ENCODE measurements at places on chromosomes 13 and 19.
A peak's percentile ranks its signal among the peaks of the same experiment; 100 is the strongest.

DNA sequence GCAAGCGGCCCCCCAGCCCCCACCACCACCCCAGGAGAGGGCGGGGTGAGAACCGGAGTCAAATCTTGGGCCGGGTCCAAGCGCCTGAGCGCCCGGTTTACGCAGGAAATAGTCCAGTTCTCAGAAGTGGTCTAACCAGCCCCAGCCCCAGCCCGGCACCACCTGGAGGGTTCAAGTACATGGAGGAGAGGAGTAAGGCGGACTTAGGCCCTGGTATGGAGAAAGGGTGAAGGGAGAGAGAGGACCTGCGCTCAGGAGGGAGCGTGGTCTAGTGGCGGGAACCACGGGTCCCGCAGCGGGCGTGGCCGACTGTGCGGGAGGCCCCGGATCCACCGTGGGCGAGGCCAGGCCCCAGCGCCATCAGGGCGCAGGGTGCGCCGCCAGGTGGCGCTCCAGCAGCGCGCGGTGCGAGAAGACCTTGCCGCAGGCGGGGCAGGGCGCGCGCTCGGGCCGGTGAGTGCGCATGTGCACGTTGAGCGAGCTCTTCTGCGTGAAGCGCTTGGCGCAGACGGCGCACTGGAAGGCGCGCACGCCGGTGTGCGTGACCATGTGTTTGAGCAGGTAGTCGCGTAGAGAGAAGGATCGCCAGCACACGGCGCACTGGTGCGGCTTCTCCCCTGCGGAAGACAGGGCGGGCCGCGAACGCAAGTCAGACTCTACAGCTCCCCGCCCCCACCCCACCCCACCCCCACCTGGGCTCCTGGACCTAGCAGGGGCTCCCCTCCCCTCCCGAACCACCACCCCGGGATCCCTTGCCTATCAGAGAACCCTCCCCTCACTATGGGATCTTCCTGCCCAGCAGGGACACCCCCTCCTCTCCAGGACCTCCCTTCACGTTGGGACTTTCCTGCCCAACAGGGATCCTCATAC, 2.1 kb upstream of the SLC27A5 start:
- DNase-seq, result peak; percentile 26

DNA sequence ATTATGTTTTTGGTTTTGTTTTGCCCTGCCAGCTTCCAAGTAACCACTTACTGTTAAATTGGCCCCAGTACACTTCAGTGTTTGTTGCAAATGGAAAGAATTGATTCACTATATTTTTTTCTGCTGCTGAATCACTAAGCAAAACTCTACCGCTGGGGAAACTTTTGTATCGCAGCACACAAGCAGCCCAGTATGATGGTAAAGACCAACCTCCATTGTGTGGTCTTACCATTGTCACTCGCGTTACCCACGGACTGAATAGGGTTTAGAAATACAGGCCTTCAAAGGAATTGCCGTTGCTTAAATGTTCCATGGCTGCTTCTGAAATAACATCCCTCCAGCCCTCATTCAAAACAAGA, 7.9 kb downstream of the SPATA13 start:
- no peak for DNase-seq

- no peak for DNase-seq
Observed at GRCh38 chr19:8257052-8257443, 47.9 kb downstream of the CERS4 start.

GRCh38 chr13:22592515-22592914, 588.3 kb upstream of the SGCG start:
- DNase-seq, result no peak

- DNase-seq, result no peak
Observed at GRCh38 chr19:15992014-15992413, 43.2 kb downstream of the OR10H4 start.

DNA sequence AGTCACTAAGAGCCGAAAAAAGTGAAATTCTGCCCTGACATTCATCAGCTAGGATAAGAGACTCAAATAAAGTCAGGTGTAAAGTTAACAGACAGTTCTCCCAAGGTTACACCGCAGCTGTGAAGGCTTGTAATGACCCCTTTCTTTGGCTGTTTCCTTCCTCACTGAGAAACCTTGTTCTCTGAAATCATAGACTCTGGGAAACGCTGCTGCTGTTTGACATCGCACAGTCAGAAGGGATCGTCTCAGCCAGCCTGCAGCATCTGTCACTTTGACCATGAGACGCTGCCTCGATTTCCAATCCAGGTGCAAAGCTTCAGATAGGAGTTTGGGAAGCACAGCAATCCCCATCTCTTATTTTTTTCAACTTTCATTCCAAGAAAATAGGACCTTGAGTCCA, 678 bp downstream of the BCAT2 start:
- no peak for DNase-seq

GRCh38 chr13:103168901-103169508, 102.8 kb upstream of the SLC10A2 start:
- DNase-seq, result no peak

DNA sequence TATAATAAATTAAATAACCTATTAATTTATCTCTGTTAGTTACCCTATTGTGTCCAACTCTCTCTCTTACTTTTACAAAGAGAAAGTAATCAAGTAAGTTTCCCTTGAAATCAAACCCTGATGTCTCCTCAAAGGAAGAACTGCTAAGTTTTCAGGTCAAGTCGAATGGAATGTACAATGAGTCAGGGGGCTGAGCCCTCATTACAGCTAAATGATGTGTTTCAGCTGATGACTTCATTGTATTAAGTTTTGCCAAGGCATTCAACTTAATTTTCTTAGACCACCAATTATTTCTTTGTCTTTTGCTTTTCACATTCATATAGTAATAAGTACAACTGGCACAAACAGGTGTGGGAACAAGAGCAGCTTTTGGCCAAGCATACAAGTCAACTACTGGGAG, 54.7 kb upstream of the DCT start:
- DNase-seq, result no peak

- DNase-seq, result peak; percentile 41
Observed at GRCh38 chr13:74132776-74133656, 1.2 kb downstream of the KLF12 start.

GRCh38 chr13:44218501-44219240, 155.0 kb upstream of the SERP2 start:
- no peak for DNase-seq

DNA sequence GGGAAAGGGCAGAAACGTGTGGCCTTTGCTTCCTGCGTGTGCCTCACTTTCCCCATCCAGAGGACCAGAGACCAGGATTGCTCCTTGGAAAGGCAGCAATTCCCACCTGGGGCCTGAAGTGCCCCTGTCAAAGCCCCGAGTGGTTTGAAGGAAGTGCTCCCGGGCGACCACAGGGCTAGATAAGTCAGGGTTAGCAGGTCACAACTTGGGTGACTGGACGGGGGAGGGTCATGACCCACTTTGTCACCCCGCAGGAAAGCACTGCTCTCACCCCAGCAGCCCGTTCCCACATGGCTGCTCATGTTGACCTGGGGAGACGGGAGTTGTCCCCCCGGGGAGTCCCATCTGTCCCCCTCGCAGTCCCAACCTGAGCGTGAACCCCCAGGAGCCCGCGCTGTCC, 459 bp downstream of the PRAM1 start:
- no peak for DNase-seq

DNA sequence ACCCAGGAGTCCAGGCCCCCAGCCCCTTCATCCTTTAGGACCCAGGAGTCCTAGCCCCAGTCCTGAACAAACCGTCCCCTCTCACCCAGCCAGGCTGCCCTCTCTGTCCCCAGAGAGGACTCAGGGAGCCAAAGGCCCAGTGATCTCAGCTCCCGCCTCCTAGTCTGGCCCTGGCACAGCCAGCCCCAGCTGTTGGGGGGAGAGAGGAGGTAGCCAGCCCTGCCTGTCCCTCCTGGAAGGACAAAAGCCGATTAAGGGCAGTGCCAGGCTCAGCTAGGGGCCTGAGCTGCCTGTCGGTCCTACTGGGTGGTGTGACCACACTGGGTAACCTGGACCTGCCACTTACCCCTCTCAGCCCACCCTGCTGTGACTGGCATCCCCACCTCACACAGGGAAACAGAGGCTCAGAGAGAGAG, 14.5 kb downstream of the LIPE start:
- DNase-seq, result peak; percentile 81

DNA sequence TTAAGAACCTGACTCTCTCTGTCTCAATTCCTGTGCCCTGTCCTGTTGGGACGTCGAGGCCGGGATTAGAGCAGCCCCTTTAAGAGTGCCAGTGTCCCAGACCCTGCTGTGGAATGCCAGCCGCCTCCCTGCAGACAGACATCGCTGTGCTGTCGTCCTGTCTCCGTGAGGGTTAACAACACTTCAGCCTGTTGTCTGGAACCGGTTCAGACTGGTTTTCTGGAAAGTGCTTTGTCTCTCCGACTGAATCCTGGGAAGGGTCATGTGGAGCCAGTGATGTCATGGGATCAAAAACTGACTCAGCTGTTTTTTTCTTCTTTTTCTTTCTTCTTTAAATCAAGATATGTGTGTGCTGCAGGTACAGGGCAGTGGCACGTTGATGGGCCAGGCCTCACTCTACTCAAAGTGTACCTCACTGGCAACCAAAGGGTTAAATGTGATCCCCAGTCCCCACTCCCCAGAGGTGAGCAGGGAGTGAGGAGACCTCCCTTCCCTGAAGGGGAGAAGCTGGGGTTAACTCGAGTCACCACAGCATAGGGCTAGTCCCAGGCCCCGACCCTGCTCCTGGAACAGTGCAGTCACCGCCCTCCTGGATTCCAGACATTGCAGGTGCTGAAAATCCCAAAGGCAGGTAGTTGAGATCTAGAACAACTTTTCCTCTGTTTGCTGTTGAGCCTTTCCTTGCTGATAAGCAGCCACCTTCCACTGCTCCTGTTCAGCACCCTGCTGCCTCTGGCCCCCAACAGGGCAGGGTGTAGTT, 50.8 kb downstream of the TSSK6 start:
- no peak for DNase-seq

GRCh38 chr19:3670796-3671679, 29.2 kb downstream of the PIP5K1C start:
- no peak for DNase-seq

- peak; percentile 76 for DNase-seq
Observed at GRCh38 chr13:79775830-79776229, 294.9 kb downstream of the NDFIP2 start.

DNA sequence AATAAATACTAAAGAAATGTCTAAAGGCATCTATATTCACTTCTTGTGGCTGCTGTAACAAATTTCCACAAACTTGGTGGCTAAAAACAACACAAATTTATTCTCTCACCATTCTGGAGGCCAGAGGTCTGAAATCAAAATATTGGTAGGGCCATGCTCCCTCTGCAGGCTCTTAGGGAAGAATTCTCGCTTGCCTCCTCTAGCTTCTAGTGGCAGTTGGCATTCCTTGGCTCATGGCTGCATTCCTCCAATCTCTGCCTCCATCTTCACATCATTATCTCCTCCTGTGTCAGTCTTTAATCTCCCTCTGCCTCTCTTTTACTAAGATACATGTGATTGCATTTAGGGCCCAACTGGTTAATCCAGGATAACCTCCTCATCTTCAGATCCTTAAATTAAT, 54.1 kb upstream of the RFXAP start:
- no peak for DNase-seq

- no peak for DNase-seq
Observed at GRCh38 chr13:98896868-98897144, 81.1 kb downstream of the DOCK9 start.

DNA sequence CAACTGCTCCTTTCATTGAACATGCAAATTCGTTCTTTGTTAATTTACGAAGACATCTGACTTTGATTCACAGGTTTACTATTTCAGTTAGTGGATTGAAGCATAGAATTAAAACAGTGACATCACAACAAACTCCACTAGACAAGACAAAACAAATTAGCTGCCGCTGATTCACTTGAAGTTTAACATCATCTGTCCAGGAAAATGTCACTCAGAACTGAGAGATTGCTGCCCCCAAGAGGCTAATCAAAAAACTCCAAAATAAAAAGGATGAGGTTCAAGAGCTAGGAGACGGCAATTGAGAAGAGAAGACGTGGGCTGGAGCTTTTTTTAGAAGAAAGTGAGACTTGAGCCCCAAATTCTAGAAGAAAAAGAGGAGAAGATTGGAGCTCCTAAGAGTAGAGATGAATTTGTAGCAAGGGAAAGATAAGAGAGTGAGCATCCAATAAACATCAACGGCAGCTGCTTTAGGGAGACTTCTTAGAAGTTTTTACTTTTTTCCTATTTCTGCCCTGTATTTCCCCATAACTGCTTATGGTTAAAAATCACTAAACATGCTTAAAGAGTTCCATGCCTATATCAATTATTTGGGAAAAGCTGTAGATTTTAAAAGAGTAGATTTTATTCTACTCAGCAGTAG, 40.8 kb upstream of the TPP2 start:
- DNase-seq, result no peak

GRCh38 chr13:105345131-105345530, 1190.3 kb downstream of the EFNB2 start:
- no peak for DNase-seq

GRCh38 chr13:48827709-48828108, 148.0 kb upstream of the FNDC3A start:
- no peak for DNase-seq

DNA sequence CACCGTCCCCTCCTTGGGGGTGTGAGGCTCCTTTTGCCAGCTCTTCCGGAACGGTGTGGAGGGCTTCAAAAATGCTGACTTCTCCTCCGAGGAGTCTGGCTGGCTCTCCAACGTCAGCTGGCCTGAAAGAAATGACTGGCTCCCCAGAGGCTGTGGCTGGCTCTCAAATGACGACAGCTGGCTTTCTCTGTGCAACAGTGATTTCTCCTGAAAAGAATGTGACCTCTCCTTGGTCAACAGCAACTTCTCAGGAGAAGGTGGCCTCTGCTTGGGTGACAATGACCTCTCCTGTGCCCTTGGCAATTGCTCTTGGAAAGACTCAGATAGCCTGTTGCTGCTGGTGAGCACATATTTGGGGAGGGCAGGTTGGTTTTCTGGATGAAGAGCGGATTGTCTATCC, 29.2 kb downstream of the ONECUT3 start:
- no peak for DNase-seq

DNA sequence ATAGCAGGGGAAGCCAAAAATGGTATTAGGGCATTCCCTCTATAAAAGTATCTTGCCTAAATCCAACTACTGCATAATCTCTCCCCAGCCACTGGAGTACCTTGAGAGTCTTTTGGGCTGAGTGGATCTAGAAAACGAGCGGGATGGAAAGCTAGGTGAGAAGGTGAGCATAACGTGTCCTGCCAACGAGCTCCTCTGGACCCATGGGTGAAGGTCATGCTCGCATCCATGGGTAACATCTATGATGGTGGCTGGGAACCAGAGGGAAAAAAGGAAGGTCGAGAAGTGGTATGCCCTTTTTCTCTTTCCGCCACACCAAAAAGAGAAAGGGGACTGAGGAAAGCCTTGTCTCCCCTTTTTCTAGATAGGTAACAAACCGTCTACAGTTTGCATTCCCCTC, 63.0 kb downstream of the ZNF208 start:
- DNase-seq, result no peak

- DNase-seq, result no peak
Observed at GRCh38 chr19:5803752-5804515, 933 bp upstream of the NRTN start.
